AG08395 (cell line): ENCODE measurements at places on chromosomes 3 and 15.
A peak's percentile ranks its signal among the peaks of the same experiment; 100 is the strongest.

GRCh38 chr15:48101376-48101961, 19.3 kb upstream of the SLC24A5 start:
- DNase-seq, result no peak

DNA sequence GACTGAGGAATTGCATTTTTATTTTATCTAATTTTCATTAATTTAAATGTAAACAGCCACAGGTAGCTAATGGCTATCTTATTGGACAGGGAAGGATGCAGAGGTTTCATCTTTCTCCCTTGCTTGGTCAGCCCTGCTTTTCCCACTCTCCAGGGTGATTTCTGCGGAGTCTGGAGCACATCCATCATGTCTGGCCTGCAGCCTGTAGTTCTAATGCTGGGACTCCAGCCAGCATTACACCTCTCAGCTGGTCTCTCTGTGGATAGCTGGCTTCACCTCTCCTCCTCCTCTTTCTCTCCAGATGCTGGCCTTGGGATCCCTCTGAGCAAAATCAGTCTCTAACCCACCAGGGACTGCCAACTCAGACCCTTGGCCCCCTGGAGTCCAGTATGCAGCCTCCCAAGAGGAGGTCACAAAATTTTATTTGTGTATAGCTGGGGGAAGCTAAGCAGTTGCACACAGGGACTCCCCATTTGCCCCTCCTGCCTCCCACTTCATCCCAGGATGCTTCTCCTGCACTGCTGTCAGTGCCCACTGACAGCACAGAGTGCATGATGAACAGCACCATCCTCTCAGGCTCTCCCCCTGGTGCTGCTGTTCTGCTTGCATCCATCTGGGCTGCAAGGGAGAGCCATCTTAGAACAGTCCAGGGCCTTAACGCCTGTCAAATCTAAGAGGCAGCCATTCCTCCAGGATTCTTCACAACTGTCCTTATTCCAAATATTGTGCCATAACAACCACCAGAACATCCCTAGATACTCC, 1.7 kb downstream of the BFSP2 start:
- no peak for DNase-seq

- DNase-seq, result no peak
These were observed 393.5 kb upstream of the ARRDC4 start for GRCh38 chr15:97566961-97567360.

DNA sequence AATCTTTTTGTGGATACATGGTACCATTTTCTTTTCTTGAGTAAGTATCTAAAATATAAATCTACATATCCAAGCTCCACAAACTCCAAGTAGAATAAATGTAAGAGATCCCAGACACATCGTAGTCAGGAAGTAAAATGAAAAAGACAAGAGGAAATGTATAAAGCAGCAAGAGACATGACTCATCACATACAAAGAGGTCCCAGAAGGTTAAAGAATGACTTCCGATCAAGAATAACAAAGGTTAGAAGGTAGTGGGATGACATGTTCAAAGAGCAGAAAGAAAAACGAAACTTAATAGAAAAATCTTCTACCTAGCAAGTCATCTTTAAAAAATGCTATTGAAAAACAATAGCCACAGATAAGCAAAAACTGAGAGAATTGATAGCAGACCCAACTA, 705.8 kb downstream of the NR2F2 start:
- DNase-seq, result no peak

DNA sequence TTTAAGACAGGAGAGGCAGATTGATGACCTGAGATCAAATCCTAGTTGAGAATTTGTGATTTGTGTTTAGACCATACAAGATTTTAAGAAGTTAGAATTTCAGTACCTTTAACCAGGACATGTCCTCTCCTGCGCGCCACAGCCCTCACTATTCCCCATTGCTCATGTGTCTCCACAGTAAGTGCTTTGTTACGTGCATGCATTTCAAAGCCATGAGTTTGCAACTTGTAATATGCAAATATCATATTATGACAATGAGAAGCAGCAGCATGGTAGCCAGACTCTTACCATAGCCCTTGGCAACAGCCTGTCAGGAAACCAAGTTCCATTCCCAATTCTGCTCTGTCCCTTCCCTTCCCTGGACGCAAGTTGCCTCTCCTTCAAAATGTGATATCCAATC, 73.3 kb upstream of the ATP13A5 start:
- DNase-seq, result no peak

DNA sequence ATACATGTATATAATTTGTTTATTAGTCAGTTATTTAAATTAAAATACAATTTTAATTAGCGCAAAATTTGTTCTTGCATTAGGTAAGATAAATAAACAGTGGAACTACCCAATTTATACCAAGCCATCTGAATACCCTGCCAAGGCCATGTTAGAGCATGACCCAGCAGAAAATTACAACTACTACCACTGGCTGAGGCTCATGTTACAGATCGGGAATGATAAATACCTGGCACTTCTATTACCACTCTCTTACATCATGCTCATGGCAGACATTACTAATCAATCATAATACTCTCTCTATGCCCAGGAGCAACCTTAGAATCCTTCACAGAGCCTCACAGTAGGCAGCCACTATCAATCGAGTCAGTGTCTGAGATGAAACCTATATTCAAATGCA, 21.2 kb upstream of the LMOD3 start:
- no peak for DNase-seq

- DNase-seq, result no peak
These were observed 7.2 kb upstream of the IVD start for GRCh38 chr15:40398413-40398873.

- DNase-seq, result peak; percentile 80
These were observed 81.9 kb upstream of the CTNNB1 start for GRCh38 chr3:41117398-41117870.

- no peak for DNase-seq
These were observed 95.6 kb downstream of the ECT2 start for GRCh38 chr3:172846103-172846561.

DNA sequence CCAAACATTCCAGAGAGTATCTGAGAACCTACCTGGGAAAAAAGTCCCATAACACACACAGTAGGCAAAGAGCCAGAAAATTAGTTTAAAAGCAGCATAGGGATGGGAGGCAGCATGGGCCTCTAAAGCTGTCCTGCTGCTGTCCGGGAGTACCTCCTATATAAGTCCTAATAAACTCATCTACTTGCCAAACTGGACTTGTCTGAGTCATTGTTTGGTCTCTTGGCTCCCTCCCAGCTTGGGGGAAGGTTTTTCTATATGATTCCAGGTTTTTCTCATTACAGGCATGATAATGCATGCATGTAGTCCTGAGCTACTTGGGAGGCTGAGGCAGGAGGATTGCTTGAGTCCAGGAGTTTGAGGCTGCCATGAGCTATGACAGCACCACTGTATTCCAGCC, 17.5 kb upstream of the HACD2 start:
- DNase-seq, result peak; percentile 35

DNA sequence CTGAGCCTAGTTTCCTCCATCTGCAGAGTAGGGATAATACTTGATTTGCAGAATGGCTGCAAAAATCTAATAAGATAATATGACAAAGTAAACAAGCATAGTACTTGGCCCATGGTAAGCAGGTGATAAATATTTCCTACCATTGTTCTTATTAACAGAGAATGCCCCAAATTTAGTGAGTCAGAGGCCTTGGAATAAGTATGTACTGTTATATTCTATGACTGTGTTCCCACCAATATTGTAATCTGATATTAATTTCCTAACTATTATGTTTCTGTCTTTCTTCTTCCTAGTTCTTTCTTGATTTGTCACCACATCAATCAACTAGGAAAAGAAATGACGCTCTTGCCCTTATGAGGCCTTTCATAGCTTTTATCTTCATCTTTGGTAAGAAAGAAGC, 178.4 kb upstream of the SLC2A2 start:
- DNase-seq, result no peak

GRCh38 chr3:131608741-131609140, 106.0 kb upstream of the MRPL3 start:
- DNase-seq, result peak; percentile 8

- peak; percentile 91 for DNase-seq
These were observed 47.3 kb downstream of the AMOTL2 start for GRCh38 chr3:134326760-134327593.

- DNase-seq, result no peak
These were observed 33.9 kb upstream of the RAD18 start for GRCh38 chr3:8997151-8997550.

GRCh38 chr3:142912402-142913172, 23.7 kb upstream of the PCOLCE2 start:
- DNase-seq, result no peak

- DNase-seq, result no peak
These were observed 15.2 kb upstream of the CD47 start for GRCh38 chr3:108106031-108106430.

DNA sequence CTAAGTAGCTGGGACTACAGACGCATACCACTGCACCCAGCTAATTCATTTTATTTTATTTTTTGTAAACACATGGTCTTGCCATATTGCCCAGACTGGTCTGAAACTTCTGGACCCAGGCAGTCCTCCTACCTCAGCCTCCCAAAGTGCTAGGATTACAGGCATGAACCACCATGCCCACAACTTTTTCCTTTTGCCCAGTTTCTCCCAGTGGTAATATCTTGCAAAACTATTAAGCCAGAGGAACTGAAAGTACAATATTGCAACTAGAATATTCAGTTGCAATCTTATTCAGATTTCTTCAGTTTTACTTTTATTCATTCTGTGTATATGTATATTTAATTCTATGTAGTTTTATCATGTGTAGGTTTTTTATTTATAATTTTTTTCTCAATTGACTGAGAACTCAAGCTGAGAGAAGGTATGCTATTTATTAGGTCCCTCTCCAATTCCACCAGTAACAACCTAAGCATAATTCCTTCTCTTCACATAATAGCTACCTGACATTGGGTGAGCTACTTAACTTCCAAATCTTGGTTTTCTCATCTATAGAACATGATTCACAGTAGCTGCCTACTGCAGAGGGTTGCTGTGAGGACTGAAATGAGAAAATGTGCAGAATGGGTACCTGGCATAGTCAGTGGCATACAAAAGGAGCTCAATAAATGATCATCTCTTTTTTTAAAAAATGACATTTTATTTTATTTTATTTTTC, 30.8 kb downstream of the KLHL18 start:
- DNase-seq, result no peak

GRCh38 chr3:129060276-129061022, at the start of gene GP9:
Gene GP9 (plus strand): TSS chr3:129060779. CDS start chr3:129061740, 961 bp downstream.
- DNase-seq, result no peak

DNA sequence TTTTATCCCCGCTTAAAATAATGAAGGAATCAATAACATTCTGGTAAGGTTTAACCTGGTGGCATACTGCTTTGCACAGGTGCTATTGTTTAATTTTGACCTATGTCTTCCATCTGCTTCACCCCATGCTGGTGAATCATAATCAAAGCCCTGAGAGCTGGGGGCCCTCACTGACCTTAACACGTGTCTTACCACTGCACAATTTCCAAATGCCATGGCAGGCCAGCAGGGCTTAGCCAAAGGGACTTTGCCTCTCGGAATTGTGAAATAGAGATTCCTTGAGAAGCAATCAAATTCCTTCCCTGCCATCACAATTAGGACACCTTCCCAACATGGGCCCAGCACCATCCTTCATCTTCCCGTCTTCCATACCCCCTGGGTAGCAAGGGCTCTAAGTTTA, 242.6 kb upstream of the THBS1 start:
- DNase-seq, result peak; percentile 41

- DNase-seq, result peak; percentile 17
These were observed 86.0 kb downstream of the ECT2 start for GRCh38 chr3:172836390-172836997.

DNA sequence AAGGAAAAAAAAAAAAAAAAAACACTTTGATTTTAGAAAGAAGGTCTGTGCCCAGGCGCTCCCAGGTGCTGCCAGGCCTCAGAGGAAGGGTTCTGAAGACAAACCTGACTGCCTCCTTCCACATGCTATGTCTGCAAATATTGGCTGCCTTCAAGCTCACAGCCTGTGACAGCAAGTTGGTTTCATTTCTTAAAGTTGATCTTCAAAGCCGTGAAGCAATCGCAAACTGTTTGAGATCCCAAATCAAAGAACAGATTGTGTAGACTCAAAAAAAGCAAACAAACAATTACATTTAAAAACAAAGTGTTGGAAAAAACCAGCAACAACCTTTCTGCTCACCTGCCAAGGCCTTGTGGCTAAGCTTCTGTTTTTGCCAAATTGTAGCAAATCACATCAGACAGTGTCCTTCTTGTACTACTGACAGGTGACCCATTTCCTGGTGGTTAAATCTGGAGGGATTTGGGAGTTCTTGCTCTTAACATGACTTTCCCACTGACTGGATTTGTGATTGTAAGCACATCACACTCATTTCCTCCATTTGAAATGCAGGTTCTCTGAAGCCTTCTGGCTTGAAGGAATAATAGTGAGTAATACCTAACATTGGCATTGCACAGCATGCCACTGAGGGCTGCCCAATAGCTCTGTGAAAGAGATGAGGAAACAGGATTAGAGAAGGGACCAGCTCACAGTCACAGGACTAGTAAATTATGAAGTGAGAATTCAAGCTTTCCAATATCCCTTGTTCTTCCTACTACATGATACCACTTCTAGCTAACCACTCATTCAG, 502.4 kb downstream of the LPP start:
- peak; percentile 49 for DNase-seq

GRCh38 chr3:118587847-118588246, 446.8 kb downstream of the IGSF11 start:
- no peak for DNase-seq

GRCh38 chr3:77078279-77078678, 38.4 kb downstream of the ROBO2 start:
- no peak for DNase-seq

DNA sequence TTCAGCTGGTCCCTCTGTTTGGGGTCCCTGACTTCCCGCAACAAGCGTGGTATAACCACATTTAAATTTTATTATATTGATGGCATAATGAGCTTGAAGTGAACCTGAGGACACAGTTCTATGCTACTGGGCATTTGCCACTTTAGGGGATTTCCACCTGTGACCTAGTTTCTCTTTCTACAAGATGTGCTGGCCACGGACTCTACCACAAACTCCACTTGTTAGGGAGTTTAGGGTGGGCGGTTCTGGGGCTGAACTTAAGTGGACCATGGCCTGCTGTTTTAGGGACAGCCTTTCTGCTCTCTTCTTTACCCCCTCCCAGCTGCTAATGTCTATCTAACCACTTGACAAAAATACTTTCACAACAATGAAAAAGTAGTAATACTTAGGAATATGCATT, 1199.1 kb downstream of the SI start:
- no peak for DNase-seq

- DNase-seq, result no peak
These were observed 149.4 kb downstream of the ADAMTS17 start for GRCh38 chr15:100192097-100193080.
